ENCODE measurements at places on chromosomes 12 and 14.
A peak's percentile ranks its signal among the peaks of the same experiment; 100 is the strongest.

- DNase-seq = peak; percentile 80
These were observed 126.4 kb downstream of the DUSP6 start for GRCh38 chr12:89225808-89226411.

DNA sequence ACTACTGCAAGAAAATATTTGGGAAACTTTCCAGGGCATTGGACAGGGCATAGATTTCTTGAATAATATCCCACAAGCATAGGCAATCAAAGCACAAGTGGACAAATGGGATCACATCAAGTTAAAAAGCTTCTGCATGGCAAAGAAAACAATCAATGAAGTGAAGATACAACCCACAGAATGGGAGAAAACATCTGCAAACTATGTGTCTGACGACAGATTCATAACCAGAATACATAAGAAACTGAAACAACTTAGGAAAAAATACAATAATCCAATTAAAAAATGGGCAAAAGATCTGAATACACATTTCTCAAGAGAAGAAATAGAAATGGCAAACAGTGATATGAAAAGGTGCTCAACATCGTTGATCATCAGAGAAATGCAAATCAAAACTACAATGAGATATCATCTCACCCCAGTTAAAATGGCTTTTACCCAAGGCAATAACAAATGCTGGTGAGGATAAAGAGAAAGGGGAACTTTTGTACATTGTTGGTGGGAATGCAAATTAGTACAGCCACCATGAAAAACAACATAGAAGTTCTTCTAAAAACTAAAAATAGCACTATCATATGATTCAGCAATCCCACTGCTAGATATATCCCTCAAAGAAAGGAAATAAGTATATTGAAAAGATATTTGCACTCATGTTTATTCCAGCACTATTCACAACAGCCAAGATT is 33.8 kb upstream of the ATP2B1 start:
- no peak for DNase-seq

- DNase-seq = no peak
These were observed 35.0 kb downstream of the PIK3C2G start for GRCh38 chr12:18296201-18296908.

DNA sequence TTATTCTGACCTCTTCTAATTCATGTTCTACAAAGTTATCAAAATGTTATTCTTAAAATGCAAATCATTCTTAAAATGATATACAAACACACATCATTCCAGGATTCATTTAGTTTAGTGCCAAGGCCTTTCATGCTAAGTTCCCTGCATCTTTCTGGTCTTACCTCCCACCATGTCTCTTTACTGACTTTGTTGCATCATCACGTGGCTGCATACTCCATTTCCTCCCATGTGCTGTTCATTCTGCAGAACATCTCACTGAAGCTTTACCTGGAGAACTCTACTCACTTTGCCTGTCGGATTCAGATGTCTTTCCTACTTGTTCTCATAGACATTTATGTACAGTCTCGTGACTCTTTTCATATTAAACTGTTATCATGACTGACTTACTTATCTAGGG is 278.1 kb downstream of the RAD51B start:
- no peak for DNase-seq

DNA sequence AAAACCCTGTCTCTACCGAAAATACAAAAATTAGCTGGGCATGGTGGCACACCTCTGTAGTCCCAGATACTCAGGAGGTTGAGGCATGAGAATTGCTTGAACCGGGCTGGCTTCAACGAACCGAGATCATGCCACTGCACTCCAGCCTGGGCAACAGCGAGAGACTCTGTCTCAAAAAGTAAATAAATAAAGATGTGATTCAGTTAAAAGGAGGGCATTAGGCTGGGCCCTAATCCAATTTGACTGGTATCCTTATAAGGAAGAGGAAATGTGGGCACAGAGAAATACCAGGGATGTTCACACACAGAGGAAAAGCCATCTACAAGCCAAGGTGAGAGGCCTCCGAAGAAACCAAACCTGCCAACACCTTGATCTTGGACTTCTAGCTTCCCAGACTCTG is 10.1 kb upstream of the DCAF4 start:
- DNase-seq = no peak

DNA sequence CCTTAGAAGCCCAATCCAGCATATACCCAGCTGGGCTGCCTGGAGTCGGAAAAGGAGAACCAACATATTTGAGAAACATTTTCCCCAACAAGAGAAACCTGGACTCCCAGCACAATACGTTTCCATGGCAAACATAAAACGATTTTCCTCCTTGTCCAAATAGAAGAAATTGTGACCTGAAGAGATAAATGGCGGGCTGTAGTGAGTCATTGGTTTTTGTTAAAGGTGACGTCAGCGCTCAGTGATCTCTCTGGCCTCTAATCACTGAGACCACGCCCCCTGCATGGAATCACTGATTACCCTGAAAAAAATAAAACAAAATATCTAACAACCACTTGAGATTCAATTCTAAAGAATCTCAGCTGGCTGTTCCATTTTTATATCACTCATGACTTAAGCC is 6.0 kb downstream of the CCDC60 start:
- DNase-seq = no peak

DNA sequence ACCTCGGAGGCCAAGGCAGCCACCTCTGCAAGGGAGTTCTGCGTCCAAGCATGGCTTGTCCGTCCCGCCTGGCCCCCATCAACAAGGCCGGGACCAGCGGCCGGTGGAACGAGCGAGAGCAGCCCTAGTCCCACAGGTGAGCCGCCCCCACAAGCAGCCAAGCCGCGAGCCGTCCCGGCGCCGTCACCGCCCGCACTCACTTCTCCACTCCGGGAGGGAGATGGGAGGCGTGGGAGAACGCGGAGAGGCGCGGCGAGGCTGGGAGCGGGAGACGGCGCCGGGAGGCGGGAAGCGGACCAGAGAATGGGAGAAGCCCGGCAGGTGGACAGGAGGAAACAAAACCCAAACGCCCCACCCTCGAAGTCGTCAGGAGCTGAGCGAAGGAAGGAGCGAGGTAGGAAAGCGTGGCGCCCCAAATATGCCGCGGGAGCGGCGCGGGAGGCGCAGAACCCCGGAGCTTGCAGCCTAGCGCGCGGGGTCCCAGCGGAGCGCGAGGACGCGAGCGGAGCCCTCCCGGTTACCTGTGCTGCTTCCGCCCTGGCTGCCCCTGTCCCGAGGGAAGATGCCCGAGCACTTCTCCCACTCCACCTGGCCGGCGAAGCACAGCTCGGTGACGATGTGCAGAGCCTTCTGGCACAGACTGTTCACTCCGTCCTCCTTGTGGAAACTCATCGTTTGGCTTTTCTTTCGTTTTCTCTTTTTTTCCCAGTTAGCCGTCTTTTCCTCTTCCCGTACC is 600 bp downstream of the SYT10 start:
- DNase-seq = no peak

DNA sequence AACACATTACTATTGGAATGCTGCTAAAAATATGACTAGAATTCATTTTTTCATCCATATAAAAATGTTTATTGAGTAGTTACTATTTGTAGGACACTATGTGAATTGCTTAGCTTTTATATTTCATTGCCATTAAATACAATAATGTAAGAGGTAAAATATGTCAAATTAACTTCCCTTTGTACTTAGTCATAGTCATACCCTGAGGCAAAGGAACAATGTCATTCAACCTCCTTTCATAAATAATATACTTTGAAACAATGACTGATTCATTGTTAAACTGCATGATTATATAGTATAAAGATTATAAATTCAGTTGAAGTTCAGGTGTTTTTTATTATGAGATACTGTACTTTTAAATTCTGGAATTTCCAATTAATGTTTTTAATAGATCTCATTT is 105.2 kb downstream of the GARIN6 start:
- no peak for DNase-seq

DNA sequence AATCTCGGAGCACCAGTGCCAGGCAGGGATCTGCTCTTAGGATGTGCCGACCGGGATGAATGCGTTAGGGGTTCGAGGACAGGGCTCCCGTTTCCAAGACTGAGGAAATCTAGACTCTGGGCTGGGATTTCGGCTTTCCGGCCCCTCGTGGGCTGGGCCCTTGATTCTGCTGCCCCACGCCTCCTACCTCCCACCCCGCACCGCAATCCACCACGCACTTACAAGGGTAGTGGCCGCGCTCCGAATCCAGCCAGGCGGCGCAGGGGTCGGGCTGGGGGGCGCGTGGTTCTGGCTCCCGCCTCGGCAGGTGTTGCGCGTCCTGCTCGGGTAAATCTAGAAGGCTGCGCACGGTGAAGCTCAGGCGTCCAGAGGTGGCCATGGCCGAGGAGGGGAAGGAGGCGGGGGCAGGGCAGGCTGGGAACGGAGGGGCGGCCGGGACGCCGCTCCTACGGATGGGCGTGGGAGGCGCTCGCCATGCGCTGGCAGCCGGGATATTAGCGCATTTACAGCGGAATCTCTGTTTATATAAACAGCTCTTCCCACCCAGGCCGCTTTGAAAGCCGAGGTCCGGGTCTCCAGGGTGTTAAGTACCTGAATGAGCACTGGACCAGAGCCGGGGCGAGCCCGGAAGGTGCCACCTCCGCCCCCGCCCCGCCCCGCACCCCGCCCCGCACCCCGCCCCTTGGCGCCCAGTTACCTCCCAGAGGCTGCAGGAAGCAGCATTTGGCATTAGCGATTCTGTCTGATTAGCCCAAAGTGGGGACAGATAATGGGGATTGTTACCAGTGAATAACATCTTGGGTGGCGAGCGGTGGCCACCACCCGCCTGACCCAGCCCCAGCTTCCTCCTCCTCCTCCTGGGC is at the start of gene NKX2-8:
Gene NKX2-8 (minus strand): TSS at position 604 of the 863 bp plus-strand sequence. CDS start 225 bp downstream, at position 379.
- no peak for DNase-seq

DNA sequence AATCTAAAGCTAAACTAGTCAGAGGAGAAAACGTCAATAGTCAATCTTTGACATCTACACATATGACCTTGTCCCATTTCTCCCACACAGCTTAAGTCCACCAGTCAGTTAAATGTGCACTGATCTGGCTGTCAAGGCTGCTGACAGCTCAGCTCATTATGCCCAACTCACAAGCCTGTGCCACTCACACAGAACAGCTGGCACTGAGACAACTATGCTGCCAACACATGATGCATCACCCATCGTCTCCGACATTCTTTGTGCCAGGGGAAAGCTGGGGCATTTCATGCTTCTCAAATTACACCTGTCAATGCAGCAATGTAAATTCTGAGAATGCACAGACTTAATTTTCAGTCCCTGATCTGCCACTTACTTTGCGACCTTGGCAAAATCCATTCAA is 25.3 kb downstream of the GNS start:
- DNase-seq = no peak

DNA sequence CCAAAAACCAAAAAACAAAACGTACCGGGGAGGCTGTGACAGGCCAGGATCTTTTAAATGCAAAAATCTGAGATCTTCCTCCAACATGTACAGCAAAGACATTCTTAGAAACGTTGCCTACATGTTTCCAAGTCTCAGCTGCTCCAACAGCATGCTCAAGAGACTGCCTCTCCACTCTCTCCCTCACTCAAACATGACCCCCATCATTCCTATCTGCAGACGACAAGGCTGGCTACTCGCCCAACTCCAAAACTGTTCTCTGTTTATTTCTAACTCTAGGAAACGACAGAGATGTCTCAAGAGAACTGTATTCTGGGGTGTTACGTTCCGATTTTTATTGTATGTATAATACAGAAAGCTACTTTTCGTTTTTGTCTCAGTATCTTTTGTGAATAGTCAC is 57.5 kb upstream of the TMCC3 start:
- DNase-seq = no peak

- no peak for DNase-seq
These were observed 353.9 kb upstream of the TBX3 start for GRCh38 chr12:115037830-115038229.

DNA sequence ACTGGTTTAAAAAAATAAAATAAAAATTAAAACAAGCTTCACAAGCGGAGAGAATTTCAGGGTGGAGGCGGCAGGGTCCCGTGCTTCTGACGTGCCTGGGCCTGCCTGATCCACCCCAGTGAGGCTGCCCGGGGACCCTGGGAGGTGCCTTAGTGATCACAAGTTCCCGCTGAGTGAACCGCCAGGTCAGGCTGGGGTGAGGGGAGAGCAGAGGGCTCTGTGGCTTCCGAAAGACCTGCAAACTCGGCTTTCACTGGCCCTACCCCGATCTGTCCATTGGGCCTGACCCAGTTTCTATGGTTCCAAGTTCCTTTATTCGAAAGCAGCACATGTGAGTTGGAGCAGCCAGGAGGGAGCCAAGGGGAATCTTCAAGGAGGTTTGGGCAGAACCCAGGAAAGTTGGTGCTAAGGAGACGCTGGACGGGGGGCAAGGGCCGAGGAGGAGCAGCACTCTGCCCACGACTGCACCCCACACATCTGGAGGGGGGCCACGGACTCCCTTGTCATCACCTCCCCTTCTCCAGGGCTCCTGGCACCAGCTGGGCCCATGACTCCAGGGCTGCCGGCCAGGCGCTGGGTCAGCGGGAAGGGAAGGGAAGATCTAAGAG is 12.9 kb downstream of the MMP14 start:
- no peak for DNase-seq

GRCh38 chr14:23125933-23126524 is 7.0 kb upstream of the CEBPE start:
- no peak for DNase-seq

GRCh38 chr12:18502422-18502968 is 235.3 kb downstream of the PLCZ1 start:
- no peak for DNase-seq
